Stimulated activated CD8-positive, alpha-beta memory T cell treated with anti-CD3 and anti-CD28 coated beads, Interleukin-4, amount 100 ng/mL, for 48 hours (primary cell): ENCODE measurements at places on chromosomes 6 and 20.

GRCh38 chr6:133396233-133396983, 155.3 kb downstream of the EYA4 start:
- no peak for DNase-seq

GRCh38 chr6:138673346-138674014, 100.1 kb upstream of the CCDC28A start:
- DNase-seq = no peak

DNA sequence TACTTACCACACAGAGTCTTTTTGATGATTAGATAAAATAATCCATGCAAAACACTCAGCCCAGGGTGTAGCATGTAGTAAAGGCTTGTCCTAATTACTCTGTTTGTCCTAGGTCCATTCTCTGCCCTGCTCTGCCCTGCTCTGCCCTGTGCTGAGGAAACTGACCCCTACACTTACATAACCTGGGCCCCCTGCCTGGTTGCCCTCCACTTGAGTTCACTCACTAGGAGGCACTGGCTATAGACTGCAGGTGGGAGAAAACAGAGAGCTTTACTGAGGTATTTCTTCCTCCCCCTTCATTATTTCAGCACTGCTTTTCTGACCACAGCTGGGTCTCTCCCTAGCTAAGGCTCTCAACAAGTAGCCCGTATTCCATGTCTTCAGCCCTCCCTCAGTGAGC, 70.9 kb upstream of the TBX18 start:
- no peak for DNase-seq

DNA sequence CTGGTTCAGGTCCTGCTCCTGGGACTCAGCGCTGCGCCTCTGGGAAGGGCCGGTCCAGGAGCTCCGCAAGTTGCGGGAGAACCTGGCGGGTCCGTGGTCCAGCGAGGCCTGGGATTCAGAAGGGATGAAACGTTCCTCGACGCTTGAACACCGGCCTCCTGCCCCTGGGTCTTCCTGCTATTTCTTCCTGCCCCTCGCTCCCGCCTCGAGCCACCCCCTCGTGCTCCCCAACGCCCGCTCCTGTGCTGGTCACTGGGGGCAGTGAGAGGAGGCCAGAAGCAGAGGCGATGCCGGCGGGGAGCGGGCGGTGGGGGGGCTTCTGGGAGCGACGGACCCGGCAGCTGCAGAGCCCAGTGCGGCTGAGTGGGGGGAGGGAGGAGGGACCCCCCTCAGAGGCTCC, 20.8 kb upstream of the KIF25 start:
- no peak for DNase-seq

GRCh38 chr6:137840252-137840651, 26.8 kb upstream of the TNFAIP3 start:
- DNase-seq = no peak

DNA sequence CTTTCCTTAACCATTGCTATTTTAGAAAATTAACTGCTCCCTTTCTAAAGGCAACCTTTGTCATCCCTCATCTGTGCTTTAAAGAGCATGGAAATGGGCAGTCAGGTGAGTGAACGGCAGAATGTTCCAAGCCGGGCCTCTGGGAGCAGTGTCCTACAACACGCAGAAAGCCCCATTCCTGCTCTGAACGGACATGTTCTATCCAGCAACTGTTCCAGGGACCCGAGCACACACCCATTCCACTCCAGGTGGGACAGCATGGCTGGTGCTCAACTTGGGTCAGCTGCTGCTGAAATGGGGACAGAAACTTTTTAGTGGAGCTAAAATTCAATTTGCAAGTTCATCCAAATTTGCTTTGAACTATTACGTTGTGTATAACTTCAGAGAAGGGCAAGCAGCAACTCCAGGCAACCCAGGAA, 26.7 kb downstream of the DIDO1 start:
- DNase-seq = no peak

GRCh38 chr6:135360222-135360621, 137.3 kb downstream of the AHI1 start:
- no peak for DNase-seq

DNA sequence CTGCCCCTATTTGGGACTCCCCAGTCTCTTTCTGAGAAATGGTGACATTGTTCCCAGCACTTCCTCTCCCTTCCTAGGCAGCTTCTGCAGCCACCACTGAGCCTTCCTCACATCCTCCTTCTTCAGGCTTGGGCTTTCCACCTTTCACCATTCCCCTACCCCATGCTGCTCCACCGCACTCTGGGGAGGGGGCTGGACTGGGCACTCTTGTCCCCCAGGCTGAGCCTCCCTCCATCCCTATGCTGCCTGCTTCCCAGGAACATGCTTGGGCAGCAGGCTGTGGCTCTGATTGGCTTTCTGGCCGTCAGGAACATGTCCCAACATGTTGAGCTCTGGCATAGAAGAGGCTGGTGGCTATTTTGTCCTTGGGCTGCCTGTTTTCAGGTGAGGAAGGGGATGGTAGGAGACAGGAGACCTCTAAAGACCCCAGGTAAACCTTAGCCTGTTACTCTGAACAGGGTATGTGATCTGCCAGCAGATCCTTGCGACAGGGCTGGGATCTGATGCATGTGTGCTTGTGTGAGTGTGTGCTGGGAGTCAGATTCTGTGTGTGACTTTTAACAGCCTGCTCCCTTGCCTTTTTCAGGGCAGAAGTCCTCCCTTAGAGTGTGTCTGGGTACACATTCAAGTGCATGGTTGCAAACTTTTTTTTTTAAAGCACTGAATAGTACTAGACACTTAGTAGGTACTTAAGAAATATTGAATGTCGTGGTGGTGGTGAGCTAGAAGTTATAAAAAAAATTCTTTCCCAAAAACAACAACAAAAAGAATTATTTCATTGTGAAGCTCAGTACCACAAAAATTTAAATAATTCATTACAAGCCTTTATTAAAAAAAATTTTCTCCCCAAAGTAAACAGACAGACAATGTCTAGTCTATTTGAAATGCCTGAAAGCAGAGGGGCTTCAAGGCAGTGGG, 2.1 kb upstream of the CDKN1A start:
- no peak for DNase-seq
